ENCODE measurements at places on chromosomes 4 and X. TPM values are rescaled to one million over a fixed set of nuclear protein-coding genes. Genes with fewer than 3 reads are reported as not detected.

Gene ADAMTS3
- 0.84 TPM for total RNA-seq

Gene PIR
- total RNA-seq = 7.7 TPM

Gene IL21
- total RNA-seq = not detected

Gene F8A3
- 4.4 TPM for total RNA-seq

Gene OPHN1
- total RNA-seq = 3.0 TPM

Gene PIN4
- total RNA-seq = 9.8 TPM

Gene VEGFD
- total RNA-seq = under 0.01 TPM

Gene EPGN
- not detected for total RNA-seq

Gene TXK
- not detected for total RNA-seq

Gene SLC10A4
- total RNA-seq = not detected

Gene GYG2
- total RNA-seq = 5.9 TPM

Gene COL4A6
- total RNA-seq = 2.0 TPM

Gene ODAPH
- not detected for total RNA-seq

Gene ATXN3L
- not detected for total RNA-seq

Gene POLN
- total RNA-seq = 0.59 TPM

Gene SPANXA2
- not detected for total RNA-seq

Gene LDB2
- total RNA-seq = 3.9 TPM

Gene TENM3
- total RNA-seq = 26.4 TPM

Gene RHOXF2B
- total RNA-seq = not detected

Gene DCAF12L1
- total RNA-seq = not detected

Gene HPGD
- not detected for total RNA-seq

Gene SPANXA1
- not detected for total RNA-seq
